ENCODE measurements at places on chromosomes 11 and 22. TPM values are rescaled to one million over a fixed set of nuclear protein-coding genes. Genes with fewer than 3 reads are reported as not detected.

Gene SLC37A2
- 0.10 TPM for total RNA-seq

Gene ST14
- 0.09 TPM for total RNA-seq

Gene ISX
- not detected for total RNA-seq

Gene C22orf42
- not detected for total RNA-seq

Gene GAL3ST1
- 9.7 TPM for total RNA-seq

Gene GRAMD1B
- total RNA-seq, result 38.4 TPM

Gene SC5D
- total RNA-seq, result 13.1 TPM

Gene OR52N4
- total RNA-seq, result not detected

Measured in A549 treated with DMSO at 1 μM for 4 hours (cell line).